ENCODE measurements at places on chromosomes 3 and 15.

DNA sequence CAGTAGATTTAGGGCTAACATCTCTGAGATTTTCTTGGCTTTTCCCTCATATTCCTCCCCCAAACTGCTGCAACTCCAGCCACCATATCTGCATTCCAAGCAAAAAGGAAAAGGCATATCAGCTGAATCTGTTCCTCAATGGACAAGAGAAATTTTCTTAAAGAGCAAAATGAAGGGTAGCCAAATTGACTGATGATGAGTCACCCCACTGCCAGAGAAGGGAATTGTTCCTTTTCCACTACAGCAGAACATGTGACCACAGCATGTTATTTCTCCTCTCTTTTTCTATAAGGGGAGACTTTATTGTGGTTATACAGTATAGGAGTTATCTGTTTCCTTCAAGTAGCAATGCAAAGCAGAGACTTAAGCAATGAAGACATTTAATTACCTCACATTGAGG, 172.5 kb downstream of the MTHFS start:
- DNase-seq, result no peak

GRCh38 chr3:155391551-155391958, 98.1 kb upstream of the STRIT1 start:
- DNase-seq, result no peak

GRCh38 chr15:60935130-60935529, 294.0 kb downstream of the RORA start:
- no peak for DNase-seq

DNA sequence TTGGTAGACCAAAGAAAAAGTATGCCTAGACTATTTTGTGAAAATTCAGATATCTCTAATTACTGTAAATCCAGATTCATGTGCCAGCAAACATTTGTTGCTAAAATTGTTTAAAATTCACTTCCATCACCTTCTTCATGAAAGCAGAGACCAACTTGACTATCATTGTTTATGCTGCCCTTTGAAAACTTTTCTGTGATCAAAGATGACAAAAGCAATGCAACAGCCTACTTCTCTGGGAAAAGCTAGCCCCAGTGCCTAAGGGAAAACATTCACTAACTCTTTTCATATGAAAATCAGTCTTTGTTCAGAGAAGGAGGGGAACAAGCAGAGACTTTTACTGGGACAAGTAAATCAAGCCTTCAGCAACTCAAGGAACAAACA, 178.0 kb upstream of the P2RY1 start:
- DNase-seq, result no peak

DNA sequence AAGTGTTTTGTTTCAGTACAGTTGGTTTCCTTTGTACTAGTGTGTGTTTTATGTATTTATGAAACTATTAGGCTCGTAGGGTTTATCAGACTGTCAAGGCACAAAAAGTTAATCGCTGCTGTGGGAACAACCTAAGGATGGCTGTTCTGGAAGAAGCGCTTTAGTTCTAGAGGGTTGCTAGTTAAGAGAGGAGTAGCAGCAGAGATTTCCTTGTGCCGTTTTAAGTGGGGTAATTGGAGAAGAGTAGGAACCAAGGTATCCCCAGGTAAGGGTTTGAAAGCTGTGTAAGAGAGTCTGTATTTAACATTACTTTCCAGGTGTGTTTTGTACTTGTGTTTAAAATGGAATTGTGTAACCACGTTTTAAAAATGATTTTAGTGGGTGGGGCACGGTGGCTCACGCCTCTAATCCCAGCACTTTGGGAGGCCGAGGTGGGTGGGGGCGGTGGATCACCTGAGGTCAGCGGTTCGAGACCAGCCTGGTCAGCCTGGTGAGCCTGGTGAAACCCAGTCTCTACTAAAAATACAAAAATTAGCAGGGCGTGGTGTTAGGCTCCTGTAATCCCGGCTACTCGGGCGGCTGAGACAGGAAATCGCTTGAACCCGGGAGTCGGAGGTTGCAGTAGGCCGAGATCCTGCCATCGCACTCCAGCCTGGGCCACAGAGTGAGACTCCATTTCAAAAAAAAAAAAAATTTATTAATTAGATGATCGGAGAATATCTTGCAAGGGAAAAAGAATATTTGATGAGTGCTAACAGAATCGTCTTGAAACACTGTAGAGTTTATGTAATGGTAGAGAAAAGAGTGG, 2.6 kb downstream of the MORF4L1 start:
- no peak for DNase-seq

GRCh38 chr15:96020133-96020532, 310.4 kb upstream of the NR2F2 start:
- no peak for DNase-seq

DNA sequence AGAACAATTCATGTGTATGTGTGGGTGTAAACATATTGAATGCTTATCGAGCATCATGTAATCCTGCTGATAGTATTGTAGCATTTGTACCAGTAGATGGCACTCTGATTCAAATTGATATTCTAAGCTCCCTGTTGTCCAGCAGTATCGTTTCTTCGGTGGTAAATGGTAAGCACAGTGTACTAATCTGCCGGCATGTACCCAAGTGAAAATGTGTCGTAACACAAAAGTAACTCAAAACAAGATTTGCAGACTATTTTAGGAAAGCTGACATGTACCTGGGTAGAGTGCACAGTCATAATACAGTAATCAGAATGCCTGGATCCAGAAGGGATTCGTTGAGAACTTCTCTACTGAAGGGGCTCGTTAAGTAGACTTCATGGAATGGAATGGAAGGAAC, 31.7 kb upstream of the MNS1 start:
- DNase-seq, result no peak

All from activated T-helper 2 cell treated with anti-CD3 and anti-CD28 coated beads, Interferon-gamma antibody, Interleukin-2, Interleukin-4, amounts not matched to agents 10 μg/mL and 5 μg/mL and 100 μg/mL, durations not matched to agents 14 hours and 24 hours and 36 hours (primary cell).